ENCODE measurements at places on chromosomes 5 and 9.

GRCh38 chr5:118698774-118699173, 289.6 kb downstream of the DTWD2 start:
- no peak for DNase-seq

- DNase-seq, result no peak
These were observed 385.9 kb upstream of the CLINT1 start for GRCh38 chr5:158244882-158245281.

- no peak for DNase-seq
These were observed 71.2 kb downstream of the NIPSNAP3B start for GRCh38 chr9:104835161-104835560.

DNA sequence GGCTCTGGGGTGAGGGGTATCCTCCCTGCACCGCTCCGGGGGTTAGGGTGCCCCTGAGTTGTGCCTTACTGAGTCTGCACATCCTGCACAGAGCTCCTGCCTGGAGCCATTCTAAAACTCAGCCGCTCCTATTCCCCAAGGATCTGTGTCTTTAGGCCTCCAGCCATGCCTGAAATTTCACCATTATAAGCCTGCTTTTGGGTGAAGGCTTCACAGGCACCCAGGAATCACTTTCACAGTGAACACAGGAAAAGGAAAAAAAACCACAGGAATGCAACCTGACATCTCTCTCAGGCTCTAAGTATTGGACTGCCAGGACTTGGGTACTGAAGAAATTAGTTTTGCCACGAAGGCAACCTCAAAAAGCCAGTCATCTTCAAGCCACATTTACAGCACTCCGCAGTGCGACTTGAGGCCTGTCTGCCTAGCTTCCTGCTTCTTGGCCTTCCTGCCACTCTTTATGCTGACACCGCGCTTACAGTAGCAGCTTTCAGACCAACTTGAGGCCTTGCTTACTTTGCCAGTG, 30.9 kb downstream of the GALNT10 start:
- DNase-seq, result no peak

GRCh38 chr9:89967527-89967926, 362.7 kb downstream of the GADD45G start:
- no peak for DNase-seq
